ENCODE measurements at places on chromosomes 11 and 22. TPM values are rescaled to one million over a fixed set of nuclear protein-coding genes. Genes with fewer than 3 reads are reported as not detected.

The VSIG2 gene
- total RNA-seq, result 1.1 TPM

DNA sequence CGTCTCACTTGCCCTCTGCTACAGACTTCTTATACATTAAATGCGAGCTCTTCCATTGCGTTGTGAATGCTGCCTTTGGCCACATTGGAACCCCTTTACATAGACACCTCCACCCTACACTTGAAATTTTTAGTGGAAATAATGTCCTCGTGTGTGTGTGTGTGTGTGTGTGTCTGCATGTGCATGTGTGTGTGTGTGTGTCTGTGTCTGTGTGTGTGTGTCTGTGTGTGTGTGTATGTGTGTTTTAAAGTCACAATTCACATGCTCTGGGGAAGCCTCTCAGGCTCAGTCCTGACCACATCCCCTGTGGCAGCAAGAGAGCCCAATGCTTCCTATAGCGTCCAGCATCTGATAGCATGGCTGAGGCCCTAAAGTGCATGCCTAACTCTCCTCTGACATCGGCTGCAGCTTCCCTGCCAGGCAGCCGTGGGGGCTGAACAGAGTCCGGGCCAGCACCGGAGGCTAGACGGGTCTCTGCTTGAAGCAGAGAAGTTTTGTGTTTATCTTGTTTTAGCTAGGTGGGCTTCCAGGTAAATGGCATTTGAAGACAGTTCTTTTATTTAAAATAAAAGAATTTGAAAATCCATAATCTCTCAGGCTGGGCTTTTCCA lies 64.5 kb upstream of the EMID1 start:
- DNase-seq, result no peak

The KRTAP5-10 gene
- not detected for total RNA-seq

The FAT3 gene
- 0.75 TPM for total RNA-seq

- no peak for DNase-seq
Observed at GRCh38 chr22:28630177-28630574, 49.5 kb downstream of the TTC28 start.
